ENCODE measurements at places on chromosomes 5 and 9.

DNA sequence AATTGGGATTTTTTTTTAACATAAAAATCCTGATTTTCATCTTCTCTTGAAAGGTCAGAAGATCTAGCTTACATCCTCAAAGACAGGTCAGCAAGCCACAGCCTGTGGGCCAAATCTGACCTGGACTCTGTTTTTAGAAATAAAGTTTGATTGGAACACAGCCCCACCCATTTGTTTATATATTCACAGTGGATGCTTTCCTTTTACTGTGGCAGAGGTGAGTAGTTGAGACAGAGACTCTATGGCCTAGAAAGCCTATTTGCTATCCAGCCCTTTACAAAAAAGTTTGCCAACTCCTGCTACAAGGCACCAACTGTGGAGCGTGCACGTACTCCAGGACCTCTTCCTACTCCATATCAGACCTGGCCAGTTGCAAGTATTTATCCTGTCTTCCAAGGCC is 13.4 kb upstream of the CCNJL start:
- no peak for DNase-seq

- DNase-seq = no peak
Measured at GRCh38 chr5:172942556-172942955, 16.7 kb upstream of the RPL26L1 start.

DNA sequence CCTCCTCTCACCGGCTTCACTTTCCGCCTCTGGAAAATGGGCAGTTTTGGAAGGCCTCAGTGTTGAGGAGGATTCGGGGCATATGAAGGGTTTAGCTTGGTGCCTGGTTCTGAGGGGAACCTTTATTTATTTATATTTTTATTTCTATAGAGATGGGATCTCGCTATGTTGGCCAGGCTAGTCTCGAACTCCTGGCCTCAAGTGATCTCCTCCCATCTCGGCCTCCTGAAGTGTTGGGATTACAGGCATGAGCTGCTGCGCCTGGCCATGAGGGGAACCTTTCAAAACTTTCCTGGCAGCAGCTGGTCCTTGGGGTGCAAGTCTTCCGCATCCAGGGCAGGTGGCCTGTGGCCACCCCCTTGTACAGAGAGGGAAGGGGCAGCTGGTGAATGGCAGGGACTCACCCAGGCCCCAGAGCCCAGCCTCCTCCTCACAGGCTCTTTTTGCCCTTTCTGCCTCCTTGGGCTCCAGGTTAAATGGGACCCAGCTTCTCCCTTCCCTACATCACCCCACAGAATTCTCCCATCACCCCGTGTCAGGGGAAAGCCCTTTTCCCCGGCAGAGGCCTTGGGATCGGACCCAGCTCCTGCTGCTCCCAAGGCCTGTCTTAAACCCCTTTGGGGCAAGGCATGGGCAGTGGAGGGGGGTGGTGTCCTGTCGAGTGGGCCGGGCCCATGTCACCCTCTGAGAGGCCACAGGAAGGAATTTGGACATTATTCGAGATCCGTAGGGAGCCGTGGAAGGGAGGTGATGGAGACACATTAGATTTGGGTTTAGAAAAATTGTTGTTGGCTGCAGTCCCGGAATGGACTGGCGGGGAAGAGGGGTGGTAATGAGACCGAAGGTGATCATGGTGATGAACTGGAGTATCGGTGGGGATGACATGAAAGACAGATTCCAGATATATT is 5.9 kb downstream of the NCS1 start:
- no peak for DNase-seq

DNA sequence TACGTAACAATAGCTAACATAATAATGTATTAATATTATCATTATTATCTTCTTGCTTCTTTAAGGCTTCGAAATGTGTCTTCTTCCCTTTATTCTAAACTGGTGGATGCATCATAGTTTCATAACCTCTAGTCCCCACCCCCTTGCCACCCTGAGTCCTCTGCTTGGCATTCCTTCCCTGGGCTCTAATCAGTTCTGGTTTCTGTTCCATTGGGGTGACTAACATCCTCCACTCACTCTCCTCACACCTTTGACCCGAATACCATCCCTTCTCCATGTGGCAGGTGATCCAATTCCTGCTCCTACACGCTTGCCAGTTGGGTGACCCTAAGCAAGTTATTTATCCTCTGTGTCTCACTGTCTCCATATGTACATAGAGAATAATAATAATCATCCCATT is 286.1 kb downstream of the TRPM3 start:
- DNase-seq = no peak

GRCh38 chr5:428754-429452 is 14.1 kb upstream of the EXOC3 start:
- DNase-seq = no peak

DNA sequence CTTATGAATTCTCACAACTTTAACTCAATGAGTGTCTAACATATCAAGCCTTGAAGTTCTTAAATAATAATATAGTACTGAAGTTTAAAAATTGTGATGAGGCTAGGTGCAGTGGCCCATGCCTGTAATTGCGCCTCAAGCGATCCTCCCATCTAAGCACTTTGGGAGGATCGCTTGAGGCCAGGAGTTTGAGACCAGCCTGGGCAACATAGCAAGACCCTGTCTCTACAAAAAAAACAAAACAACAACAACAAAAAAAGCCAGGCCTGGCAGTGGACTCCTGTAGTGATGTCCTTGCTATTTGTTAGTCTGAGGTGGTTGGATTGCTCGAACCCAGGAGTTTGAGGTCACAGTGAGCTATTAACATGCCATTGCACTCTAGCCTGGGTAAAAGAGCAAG is 98.4 kb downstream of the ADGRV1 start:
- no peak for DNase-seq

DNA sequence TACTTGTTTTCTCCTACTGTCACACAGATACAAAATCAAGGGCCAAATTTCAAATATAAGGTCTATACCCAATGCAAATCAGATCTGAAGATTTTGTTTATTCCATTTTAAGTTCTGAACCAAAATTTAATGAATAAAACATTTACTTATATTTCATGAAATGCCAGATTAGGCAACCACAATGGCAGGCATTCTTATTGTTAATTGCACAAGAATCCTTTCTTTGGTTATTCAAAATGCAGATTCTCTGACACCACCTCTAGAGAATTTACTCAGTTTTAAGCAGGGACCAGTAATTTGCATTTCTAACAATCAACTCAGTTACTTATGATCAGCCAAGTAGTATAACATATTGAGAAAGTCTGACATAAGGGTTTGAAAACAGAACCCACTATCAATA is 972.4 kb upstream of the ACO1 start:
- DNase-seq = no peak

GRCh38 chr9:22050924-22051323 is 41.8 kb upstream of the CDKN2B start:
- no peak for DNase-seq

GRCh38 chr5:89967771-89968444 is 441.6 kb downstream of the CETN3 start:
- no peak for DNase-seq

DNA sequence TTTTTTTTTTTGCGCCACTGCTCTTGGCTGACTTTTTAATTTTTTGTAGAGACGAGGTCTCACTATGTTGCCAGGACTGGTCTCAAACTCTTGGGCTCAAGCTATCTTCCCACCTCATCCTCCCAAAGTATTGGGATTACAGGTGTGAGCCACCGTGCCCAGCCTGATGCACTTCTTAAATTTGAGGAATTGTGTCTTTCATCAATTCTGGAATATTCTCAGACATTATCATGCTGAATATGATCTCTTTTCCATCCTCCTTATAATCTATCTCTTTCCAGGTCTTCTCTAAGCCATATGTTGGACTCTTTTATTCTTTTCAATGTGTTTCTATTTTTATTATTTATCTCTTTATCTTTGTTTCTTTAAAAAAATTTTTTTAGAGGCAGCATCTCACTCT is 196.2 kb upstream of the IER5L start:
- DNase-seq = no peak

GRCh38 chr9:124290743-124291554 is 33.2 kb downstream of the NEK6 start:
- no peak for DNase-seq

- no peak for DNase-seq
Measured at GRCh38 chr5:84249918-84250630, 134.6 kb downstream of the EDIL3 start.

GRCh38 chr5:103037673-103038455 is 82.1 kb downstream of the GIN1 start:
- DNase-seq = no peak

- no peak for DNase-seq
Measured at GRCh38 chr9:68981789-68982188, 32.1 kb downstream of the PRKACG start.

- DNase-seq = no peak
Measured at GRCh38 chr9:88745276-88746001, 210.5 kb downstream of the NXNL2 start.

DNA sequence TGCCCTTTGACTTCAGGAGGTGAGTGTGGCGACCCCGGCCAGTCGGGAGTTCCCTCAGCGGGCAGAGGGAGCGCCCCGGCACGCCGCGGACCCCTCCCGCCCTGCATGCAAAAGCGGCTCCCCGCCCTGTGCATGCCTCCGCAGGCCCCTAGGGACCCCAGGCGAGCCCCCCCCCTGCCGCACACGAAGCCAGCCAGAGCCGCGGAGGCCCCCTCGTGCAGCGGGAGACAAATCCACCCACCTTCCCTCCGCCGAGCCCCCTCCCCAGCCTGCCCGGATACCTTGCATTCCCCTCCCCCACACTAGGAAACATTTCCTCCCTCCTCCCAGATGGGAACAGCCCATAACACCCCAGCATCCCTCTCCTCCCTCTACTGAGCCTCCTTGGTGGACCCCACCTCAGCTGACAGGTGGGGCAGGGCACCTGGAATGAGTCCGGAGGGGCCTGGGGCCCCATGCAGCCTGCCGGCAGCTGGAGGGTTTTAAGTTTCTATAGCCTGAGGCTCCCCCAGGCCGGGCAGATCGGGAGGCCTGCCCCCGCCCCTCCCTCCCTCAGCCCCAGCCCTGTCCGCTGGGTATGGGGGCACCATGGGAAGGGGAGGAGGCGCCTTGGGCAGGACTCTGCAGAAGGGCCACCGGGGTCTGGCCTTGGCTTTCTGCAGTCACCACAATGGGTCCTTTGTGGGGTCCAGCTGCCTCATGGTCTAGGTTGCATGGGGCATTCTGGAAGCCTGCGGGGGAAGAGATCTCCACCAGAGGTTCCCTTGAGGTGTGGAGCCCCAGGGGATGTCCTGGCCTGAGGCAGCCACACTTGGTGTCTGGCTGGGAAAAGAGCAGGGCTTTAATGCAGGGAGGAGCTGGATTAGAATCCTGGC is 601 bp downstream of the ERGIC1 start:
- no peak for DNase-seq

DNA sequence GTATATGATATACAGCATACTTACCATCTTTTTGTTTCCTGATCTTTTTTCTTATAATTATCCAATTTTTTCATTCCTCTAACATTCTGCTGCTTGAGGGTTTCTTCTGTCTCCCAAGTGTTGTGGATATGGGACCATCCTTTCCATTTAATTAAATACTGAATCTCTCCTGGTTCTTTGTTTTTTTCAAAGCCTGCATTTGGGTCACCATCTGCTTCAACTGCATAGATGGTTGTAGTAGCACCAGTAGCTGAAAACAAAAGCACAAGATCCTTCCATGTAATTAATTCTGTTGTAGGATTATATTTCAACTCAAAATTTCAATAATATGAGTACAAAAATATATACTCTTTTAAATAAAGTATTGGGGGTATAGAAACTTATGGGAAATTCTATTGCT is 29.4 kb downstream of the CHD1 start:
- DNase-seq = no peak

GRCh38 chr9:132163457-132163875 is 1.6 kb downstream of the NTNG2 start:
- no peak for DNase-seq

- DNase-seq = no peak
Measured at GRCh38 chr9:3532158-3532557, 6.4 kb upstream of the RFX3 start.

DNA sequence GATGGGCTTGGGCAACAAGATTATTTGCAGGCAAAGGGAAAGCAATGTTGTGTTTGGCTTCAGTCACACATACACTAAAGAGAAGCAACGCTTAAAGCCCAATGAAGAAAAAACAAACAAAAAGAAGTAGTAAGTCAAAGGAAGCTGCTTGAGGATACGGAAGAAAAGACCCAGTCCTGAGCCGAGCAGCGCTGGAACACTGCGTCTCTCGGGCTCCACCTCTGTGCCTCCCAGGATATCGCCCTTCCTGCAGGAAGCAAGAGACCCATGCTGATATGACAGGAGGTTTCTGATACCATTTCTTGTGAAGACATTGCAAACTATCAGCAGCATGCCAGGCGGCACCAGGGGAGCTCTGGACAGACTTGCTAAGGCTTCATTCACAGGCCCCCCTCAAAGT is 9.9 kb downstream of the GNAQ start:
- no peak for DNase-seq

- no peak for DNase-seq
Measured at GRCh38 chr5:59873113-59873512, 20.4 kb downstream of the PDE4D start.

DNA sequence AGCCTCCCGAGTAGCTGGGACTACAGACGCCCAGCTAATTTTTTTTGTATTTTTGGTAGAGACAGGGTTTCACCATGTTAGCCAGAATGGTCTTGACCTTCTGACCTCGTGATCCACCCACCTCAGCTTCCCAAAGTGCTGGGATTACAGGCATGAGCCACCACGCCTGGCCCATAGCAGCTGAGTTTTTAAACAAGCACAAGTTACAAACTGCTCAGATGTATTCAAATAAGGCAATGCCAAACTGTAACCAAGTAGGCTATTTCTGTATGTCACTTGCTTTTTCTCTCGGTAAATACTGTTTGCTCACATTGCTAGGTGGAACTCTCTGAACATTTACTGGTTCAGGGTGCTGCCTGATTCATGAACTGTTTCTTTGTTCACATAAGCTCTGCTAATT is 799.3 kb upstream of the NUDT12 start:
- DNase-seq = no peak

DNA sequence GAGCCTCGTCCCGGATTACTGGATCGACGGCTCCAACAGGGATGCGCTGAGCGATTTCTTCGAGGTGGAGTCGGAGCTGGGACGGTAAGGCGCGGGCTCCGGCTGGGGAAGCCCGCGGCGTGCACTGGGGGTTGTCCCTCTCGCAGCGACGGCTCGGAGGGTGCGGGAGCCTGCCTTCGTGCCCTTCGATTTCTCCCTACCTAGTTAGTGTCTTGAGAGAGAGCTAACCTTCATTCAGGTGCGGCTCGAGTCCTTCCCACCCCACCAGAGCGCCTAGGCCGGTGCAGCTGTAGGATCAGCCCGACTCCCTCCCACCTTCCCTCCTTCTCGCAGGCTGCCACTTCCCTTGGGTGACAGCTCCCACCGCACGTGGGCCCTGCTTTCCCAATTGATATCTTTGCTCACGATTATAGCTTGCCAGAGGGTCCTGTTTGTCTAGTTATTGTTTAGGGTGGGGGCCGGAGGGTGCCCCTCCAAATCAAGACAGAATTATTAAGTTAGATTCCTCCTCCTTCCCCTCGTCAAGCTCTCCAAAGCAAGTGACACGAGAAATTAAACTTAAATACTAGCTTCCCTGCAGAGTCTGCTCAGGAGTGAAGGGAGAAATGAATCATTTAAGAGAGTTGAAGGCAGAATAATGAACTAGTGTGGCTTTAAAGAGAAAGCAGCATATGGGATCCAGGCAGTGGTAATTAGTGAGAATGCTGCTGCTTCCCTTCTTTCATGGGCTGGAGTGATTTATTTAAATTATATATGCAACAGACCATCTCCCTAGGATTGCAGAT is 569 bp downstream of the CAMK4 start:
- DNase-seq = peak; percentile 26

Data from activated CD4-positive, alpha-beta T cell treated with anti-CD3 and anti-CD28 coated beads for 4 hours (primary cell).